ENCODE measurements at places on chromosomes 13 and 19. TPM values are rescaled to one million over a fixed set of nuclear protein-coding genes. Genes with fewer than 3 reads are reported as not detected.

The SLC10A2 gene
- total RNA-seq: not detected

The VSTM2B gene
- total RNA-seq: not detected

The MATK gene
- 1.8 TPM for total RNA-seq

The CFAP97D2 gene
- total RNA-seq: not detected

The CPB2 gene
- not detected for total RNA-seq

- peaks cover 10% of the 10 kb centered on the region for H3K36me3 ChIP-seq
- H3K27ac ChIP-seq: peak within 1 kb of the TSS; percentile 98
- H3K27me3 ChIP-seq: no peaks in the 10 kb centered on the region
Observed at GRCh38 chr19:19033426-19034203, at the start of the genes ARMC6 and SUGP2. ARMC6 (plus strand) TSS chr19:19033603; CDS start chr19:19034210, 607 bp downstream. SUGP2 (minus strand) TSS chr19:19033517; CDS start chr19:19031071, 2,446 bp downstream.

GRCh38 chr19:6521718-6522646 is 8.8 kb upstream of the TNFSF9 start:
- DNase-seq: no peak
- peaks cover 8% of the 10 kb centered on the region for H3K27me3 ChIP-seq
- peaks cover 2% of the 10 kb centered on the region for H3K4me1 ChIP-seq
- no peaks in the 10 kb centered on the region for H3K36me3 ChIP-seq

DNA sequence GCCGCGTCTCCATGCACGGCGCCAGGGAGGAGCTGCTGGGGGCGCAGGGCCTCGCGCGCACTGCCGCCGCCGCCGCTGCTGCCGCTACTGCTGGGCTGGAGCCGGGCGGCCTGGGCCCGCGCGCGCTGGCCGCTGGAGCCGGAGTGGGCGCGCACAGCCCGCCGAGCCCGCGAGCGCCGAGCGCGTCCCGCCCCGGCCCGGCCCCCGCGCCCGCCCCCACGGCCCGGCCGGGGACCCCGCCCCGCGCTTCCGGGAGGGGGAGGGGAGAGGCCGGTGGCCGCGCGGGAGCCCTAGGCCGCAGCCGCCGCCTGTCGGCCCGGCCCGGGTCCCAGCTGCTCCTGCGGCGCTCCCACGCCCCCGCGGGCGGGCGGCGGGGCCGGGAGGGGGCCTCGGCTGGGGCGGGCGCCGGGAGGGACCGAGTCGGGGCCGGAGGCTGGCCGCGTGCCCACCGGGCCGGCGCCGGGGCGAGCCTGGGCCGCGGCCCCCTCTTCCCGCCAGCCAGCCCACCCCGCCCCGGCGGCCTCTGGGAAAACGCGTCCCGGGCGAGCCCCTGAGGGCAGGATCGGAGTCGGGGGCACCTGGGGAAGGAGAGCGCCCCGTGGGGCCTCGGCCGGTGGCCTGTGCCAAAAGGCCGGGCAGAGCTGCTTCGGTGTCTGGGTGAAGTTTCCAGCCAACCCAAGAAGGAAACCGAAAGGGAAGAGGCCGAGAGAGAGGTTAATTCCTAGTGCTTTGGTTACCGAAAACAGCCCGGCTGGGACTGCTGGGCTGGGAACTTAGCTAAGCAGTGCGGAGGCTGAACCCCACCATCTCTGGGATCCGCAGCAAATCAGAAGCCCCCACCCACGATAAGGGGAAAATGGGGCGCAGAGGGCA is at the start of gene STK24:
TSS of gene STK24 (minus strand) at position 145 of the 873 bp plus-strand sequence. CDS start 321 bp downstream, outside the sequence.
- DNase-seq: peak; percentile 68
- peak within 1 kb of the TSS; percentile 99 for H3K27ac ChIP-seq
- peaks cover 1% of the 10 kb centered on the region for H3K36me3 ChIP-seq
- H3K4me1 ChIP-seq: peaks cover 43% of the 10 kb centered on the region
- no peaks in the 10 kb centered on the region for H3K27me3 ChIP-seq

DNA sequence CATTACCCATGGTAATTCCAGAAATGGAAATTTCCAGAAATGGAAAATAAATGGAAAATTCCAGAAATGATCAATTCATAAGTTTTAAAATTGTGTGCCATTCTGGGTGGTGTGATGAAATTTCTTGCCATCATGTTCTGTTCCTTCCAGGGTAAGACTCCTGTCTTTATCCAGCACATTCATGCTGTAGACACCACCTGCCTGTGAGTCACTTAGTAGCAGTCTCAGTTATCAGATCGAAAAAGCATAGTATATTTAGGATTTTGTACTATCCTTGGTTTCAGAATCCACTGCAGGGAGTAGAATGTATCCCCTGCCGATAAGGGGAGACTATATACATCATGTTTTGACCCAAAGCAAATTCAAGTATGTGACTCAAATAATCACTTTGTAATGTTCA is 26.7 kb upstream of the CSNK1A1L start:
- no peaks in the 10 kb centered on the region for H3K36me3 ChIP-seq
- H3K27me3 ChIP-seq: no peaks in the 10 kb centered on the region
- no peak overlapping the region for H3K27ac ChIP-seq
- H3K4me3 ChIP-seq: no peak overlapping the region

DNA sequence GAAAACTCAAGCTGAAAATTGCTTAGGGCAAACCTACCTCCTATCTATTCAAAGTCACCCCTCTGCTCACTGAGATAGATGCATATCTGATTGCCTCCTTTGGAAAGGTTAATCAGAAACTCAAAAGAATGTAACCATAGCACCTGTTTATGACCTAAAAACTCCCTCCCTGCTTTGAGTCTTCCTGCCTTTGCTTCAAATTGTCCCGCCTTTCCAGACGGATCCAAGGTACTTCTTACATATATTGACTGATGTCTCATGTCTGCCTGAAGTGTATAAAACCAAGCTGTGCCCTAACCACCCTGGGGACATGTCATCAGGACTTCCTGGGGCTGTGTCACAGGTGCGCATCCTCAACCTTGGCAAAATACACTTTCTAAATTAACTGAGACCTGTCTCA is 118.6 kb downstream of the TBC1D4 start:
- H3K4me1 ChIP-seq: peaks cover 11% of the 10 kb centered on the region
- H3K4me3 ChIP-seq: no peak overlapping the region
- H3K36me3 ChIP-seq: no peaks in the 10 kb centered on the region
- no peak for DNase-seq

DNA sequence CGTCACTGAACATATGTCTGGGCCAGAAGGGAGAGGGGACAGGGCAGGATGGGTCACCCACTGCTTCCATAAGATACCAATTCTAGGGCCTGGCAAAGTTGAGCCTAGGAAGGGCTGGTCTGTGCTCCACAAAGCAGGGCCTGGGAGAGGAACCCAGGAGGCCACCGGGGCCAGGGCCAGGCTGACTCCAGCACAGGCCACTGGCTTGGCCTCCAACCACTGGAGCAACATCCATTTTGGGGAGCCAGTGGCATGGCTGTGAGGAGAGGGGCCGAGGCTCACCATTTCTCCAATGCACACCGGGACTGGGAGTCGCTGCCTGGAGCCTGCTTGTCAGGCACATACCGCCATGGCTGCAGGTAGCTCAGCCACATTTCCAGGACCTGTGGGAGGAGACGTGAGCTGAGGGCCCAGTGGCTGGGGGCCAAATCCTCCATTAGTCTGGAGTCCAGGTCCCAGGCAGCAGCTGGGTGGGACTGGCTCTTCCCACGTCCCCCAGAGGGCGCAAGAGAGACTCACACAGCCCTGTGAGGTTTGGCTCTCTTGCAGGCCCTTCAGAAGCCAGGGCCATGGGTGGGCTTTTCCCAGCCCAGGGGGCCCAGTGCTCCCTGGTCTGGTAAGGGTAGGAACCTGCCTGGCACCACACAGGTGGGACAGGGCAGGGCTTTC is 27.7 kb downstream of the TUBA3C start:
- H3K27ac ChIP-seq: no peak overlapping the region
- H3K36me3 ChIP-seq: peaks cover 4% of the 10 kb centered on the region
- no peaks in the 10 kb centered on the region for H3K27me3 ChIP-seq
- no peaks in the 10 kb centered on the region for H3K4me1 ChIP-seq
- no peak for DNase-seq

GRCh38 chr19:13430790-13431582 is 75.3 kb downstream of the CACNA1A start:
- no peaks in the 10 kb centered on the region for H3K4me1 ChIP-seq
- no peak overlapping the region for H3K27ac ChIP-seq
- no peak overlapping the region for H3K4me3 ChIP-seq
- DNase-seq: peak; percentile 22
- no peaks in the 10 kb centered on the region for H3K36me3 ChIP-seq

DNA sequence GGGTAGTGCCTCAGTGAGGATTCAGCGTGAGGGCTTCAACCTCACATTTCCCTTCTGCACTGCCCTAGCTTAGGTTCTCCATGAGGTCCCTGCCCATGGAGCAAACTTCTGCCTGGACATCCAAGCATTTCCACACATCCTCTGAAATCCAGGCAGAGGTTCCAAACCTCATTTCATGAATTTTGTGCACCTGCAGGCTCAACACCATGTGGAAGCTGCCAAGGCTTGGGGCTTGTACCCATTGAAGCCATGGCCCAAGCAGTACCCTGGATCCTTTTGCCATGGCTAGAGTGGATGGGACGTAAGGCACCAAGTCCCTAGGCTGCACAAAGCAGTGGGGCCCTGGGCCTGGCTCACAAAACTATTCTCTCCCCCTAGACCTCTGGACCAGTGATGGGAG is 877.1 kb upstream of the KLHL1 start:
- H3K4me3 ChIP-seq: no peak overlapping the region
- no peaks in the 10 kb centered on the region for H3K36me3 ChIP-seq
- H3K27me3 ChIP-seq: no peaks in the 10 kb centered on the region

- no peak for DNase-seq
- H3K27me3 ChIP-seq: no peaks in the 10 kb centered on the region
- H3K36me3 ChIP-seq: no peaks in the 10 kb centered on the region
Observed at GRCh38 chr13:32548837-32549236, 10.2 kb upstream of the N4BP2L2 start.

DNA sequence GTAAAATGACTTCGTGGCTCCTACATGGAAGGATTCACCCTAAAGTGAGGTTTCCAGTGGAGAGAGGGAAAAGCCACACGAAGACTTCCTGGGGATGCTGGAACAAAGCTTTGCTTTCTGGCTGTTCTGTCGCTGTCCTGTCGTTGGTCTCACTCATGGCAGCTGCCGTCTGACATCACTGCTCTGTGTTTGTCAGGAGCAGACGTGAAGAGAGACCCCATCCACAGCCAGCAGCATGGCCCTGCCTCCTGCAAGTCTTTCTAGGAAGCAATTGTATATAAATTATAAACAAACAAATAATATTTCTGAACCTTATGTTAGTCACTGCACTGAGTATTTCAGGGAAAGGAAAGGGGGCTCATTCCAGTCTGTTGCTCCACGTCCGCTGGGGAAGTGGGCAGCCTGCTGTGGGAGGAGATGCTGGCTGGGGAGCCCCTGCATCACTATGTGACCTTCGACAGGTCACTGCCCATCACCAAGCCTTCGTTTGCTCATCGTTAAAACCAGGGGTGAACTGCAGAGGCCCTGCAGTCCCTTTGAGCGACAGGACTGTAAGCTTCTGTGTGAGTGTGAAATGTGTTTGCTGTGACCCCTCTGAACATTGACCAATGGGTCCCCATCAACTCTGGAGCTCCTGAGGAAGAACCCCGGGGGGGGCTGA is 151.0 kb downstream of the DCT start:
- H3K4me3 ChIP-seq: no peak overlapping the region
- no peaks in the 10 kb centered on the region for H3K27me3 ChIP-seq
- H3K27ac ChIP-seq: no peak overlapping the region
- DNase-seq: no peak

DNA sequence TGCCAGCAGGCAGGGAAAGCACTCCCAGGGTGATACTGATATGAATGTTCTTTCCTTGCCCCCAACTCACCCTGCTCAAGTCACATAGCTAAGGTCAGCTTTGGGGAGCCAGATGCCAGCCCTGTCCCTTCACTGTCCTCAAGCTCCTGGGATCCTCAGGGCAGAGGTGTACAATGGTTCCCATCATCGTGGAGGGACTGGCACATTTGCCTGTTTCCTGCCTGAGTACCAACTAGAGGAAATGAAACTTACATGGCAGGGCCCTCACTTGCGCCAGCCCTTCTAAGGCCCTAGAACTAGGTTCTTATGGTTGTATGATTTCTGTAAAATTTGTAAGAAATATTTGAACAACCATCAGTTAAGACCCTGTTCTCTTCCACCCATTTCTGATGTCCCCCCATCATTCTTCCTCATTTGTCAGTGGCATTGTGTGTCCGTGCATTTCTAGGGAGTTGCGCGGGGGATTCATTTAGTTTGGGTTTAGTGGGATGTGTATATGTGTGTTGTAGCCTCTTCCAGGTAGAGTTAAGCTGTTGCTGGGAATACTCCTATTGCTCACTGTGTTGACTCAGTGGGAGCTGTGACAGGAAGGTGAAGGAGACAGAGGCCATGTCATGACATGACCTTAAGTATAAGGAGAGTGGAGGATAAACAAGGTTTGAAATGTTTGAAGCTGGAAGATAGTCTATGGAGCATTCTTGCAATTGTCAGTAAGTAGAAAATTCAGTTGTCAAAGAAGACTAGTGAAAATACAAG is 41.3 kb upstream of the RCBTB2 start:
- no peak overlapping the region for H3K27ac ChIP-seq
- no peaks in the 10 kb centered on the region for H3K27me3 ChIP-seq
- peaks cover 9% of the 10 kb centered on the region for H3K4me1 ChIP-seq
- H3K36me3 ChIP-seq: no peaks in the 10 kb centered on the region
- no peak overlapping the region for H3K4me3 ChIP-seq

DNA sequence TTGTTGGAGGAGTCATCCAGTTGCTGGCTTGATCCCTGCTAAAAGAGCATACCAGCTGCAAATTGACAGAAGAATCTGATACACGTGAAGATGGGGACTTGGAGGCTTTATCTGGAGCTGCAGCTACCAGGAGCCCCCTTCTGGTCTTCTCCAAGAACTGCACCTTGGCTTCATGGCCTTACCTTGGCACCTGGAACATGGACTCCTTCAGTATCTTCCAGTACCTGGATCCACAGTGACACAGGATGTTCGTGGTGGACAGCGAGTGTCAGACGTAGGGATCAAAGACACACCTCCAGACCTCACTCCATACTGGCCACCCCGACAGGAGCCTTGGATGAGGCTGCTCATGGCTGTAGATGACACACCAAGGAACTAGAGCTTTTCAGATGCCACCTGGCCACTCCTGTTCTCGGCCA is 9.9 kb upstream of the ACSBG2 start:
- DNase-seq: no peak
- H3K27me3 ChIP-seq: no peaks in the 10 kb centered on the region
- no peak overlapping the region for H3K27ac ChIP-seq
- H3K4me1 ChIP-seq: no peaks in the 10 kb centered on the region
- no peak overlapping the region for H3K4me3 ChIP-seq
- H3K36me3 ChIP-seq: no peaks in the 10 kb centered on the region

DNA sequence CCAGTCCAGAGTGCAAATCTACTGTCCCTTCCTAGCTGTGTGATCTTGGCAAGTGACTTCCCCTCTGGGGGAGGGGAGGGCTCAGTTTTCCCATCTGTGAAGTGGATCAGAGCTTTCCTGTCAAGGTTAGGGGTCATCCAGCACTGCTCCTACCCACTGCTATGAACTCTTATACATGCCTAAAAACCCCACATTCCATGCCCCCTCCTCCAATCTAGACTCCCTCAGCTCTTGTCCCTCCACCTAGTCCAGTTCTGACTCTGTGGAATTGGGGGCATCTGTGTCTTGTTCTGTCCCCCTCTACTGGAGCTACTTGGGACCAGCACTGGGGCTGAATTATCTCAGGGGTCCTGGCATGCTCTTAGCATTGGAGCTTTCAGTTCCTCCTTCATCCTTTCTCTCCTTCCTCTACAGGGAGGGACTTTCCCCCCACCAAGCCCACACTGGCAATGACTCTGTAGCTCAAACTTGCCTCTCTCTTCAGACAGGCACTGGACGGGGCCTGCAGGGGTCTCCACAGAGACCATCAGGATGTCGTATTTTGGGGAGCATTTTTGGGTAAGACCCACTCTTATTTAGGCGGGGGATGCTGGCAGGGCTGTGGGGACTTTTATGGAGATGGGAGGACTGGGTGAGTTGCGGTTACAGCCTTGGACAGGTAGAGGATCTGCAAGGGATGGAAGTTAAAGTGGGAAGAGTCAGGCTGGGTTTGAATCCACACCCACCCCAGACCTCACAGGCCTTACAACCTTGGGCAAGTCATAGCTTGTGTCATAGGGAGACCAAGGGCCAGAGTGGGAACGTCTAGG is 3.6 kb downstream of the FCHO1 start:
- H3K4me1 ChIP-seq: no peaks in the 10 kb centered on the region
- H3K27ac ChIP-seq: no peak overlapping the region
- no peaks in the 10 kb centered on the region for H3K36me3 ChIP-seq
- H3K4me3 ChIP-seq: no peak overlapping the region
- H3K27me3 ChIP-seq: peaks cover under 1% of the 10 kb centered on the region

Measured in progenitor cell of endocrine pancreas (in vitro differentiated cells).